WERI-Rb-1 (cell line): ENCODE measurements at places on chromosomes 2 and 18.
A peak's percentile ranks its signal among the peaks of the same experiment; 100 is the strongest.

DNA sequence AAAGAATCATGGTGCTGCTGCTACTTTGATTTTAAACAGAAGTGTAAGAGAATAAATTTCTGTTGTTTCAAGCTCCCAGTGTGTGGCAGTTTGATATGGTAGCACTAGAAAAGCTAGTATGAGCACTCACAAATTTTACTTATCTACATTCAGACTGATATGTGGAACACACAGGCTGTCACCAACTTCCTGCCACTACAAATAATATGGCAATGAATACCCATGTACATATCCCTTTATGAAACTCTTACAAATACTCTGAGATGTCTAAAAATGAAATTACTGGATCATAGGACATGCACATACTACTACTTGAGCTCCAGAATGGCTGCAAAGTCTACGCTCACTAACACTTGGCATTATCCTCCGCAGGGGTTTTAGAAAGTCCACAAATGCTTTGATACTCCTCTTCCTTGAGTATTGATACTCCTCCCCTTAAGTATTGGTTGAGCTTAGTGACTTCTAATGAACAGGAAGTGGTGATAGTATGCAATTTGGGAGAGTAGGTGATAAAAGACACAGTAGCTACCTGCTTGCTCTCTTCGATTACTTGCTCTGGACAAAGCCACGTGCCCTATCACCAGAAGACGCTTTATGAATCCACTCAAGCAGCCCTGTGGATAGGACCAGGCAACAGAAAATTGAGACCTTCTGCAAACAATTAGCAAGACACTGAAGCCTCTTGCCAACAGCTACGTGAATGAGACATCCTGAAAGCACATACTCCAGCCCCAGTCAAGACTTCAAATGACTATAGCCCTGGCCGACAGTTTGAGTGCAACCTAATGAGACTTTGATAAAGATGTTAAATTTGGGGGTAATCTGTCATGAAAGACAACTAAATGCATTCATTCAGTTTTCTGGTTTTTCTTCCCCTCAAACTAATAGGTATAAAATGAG, 35.4 kb downstream of the FBXO11 start:
- DNase-seq = no peak

DNA sequence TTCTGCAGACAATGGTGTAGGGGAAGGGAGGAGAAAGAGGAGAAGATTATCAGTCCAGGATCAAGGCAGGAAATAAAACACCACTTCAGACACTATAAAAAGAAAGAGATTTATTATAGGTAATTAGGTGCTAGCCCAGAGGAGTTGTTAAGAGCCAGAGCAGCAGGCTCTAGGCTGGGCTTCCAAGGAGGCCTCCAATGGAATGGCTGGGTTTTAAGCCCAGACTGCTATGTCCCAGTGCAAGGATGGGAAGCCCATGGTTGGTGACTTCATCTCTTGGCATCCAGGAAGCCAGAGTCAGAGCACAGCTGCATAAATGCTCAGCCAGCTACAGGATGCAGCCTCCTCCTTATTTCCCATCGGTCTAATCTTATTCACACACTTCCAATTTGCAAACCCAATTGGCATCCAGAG, 95.6 kb downstream of the LAMA3 start:
- DNase-seq = no peak

GRCh38 chr2:234808907-234809306, 142.9 kb upstream of the SH3BP4 start:
- DNase-seq = no peak

DNA sequence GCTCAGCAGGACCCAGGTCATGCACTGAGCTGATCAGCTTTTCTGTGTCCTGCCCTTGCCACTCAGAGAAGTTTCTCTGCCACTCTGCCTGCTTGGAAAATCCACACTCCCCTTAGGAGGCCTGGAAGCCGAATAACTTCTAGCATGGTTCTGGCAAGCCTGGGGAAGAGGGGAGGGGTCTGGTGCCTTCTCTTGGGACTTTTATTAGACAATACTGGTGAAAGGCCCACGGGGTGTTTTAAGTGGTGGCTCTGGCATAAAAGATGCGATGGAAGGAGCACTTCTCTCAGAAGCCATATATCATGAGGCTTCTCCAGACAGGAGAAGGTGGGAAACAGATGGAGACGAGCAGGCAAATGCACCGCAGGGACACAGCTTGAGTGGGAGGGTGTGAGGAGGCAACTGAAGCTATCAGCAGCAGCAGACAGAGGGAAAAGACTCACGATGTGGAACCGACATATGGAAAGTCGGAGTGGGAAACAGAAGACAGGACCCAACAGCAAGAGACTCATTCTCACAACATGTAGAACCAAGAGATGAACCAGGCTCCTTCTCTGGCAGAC, 141.8 kb upstream of the CTNNA2 start:
- peak; percentile 9 for DNase-seq

DNA sequence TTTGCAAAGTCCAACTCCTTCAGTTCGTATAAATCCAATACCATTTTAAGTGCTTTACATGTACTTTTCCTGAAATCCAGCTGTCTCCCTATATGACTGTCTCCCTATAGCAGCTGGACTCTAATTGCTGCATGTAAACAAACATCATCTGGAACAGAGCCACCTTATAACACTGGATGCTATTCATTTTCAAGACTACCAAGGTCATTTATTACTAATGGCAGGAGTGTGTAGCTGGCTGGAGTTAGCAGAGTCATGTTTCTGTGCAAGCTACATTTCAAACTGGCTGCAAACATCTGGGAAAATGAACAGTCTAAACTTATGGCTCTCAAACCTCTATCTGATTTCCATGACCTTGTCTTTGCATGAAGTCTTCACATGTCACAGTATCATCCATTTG, 575.2 kb downstream of the PIK3C3 start:
- no peak for DNase-seq

DNA sequence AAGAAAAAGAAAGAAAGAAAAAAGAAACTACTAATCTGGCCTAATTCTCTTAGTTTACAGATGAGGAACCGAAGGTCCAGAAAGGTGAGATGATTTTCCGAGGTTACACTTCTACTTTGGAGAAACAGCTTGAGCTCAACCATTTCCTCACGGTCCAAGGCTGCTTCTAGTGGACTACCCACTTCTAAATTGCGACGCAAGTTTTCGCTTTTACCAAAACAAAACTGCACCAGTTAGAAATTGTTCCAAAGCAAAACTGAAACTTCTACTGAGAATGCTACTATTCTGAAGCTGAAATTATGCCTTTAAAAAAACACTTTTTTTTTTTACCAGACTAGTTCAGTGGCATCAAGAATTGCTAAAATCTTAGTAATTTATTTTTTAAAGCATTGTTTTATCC, 101.6 kb downstream of the INO80D start:
- no peak for DNase-seq

DNA sequence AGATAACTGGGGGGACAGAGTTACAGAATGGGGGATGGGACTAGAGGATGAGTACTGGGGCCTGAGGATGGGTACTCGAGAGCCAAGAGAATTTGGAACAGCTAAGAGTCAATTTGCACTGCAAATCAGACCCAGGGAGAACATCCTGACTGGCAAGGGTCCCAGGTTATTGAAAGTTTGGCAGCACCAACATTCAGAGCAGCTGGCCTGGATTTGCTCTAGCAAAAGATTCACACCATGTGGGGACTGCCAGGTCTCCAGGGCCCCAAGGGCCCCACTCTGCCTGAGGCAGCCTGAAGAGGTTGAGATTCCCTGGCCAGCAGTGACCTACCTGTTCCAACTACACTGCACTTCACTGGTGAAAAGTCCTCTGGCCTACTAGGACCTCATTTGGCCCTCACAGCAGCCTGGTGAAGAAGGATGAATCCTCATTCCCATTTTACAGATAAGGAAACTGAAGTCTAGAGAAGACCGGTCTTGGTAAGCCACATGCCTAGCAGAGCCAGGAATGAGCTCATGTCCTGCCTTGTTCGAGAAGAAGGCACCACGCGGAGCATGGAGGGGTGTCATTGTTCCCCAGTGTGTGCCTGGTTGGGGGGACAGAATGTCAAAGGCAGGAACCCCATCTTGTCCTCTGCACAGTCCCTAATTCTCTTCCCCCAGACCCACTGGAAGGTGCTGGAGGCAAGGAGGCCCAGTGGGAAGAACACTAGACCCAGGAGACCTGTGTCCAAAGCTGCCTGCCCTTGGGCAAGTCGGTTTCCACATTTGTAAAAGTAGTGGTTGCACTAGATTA, 258.6 kb downstream of the TNS1 start:
- no peak for DNase-seq

- no peak for DNase-seq
Observed at GRCh38 chr2:221724631-221725203, 152.6 kb upstream of the EPHA4 start.

GRCh38 chr18:31819106-31819924, 58.6 kb upstream of the SLC25A52 start:
- DNase-seq = no peak

- DNase-seq = no peak
Observed at GRCh38 chr18:38571651-38572050, 1006.1 kb upstream of the CELF4 start.
